Cortex of kidney (tissue), 1 donor: ENCODE measurements at places on chromosomes 4 and X.

GRCh38 chr4:9704551-9705332 is 76.7 kb upstream of the DRD5 start:
- DNase-seq, result no peak

DNA sequence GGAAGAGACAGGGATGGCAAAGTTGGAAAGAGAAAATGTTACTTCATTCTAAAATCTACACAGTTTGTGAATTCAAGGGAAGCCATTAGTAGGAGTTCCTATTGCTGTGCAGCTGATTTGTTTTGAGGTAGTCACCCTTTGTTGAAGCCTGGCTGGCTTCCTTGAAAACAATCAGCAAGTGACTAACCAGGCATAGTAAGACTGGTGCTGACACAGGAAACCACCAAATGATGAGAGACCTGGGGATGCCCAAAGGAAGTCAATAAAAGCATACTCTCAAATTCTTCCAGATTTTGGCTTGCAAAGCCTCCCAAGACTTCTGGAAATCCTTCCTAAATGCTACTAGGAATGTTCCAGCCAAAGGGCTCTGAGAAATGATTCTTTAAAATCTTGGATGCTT is 23.9 kb upstream of the PRDM8 start:
- DNase-seq, result no peak

DNA sequence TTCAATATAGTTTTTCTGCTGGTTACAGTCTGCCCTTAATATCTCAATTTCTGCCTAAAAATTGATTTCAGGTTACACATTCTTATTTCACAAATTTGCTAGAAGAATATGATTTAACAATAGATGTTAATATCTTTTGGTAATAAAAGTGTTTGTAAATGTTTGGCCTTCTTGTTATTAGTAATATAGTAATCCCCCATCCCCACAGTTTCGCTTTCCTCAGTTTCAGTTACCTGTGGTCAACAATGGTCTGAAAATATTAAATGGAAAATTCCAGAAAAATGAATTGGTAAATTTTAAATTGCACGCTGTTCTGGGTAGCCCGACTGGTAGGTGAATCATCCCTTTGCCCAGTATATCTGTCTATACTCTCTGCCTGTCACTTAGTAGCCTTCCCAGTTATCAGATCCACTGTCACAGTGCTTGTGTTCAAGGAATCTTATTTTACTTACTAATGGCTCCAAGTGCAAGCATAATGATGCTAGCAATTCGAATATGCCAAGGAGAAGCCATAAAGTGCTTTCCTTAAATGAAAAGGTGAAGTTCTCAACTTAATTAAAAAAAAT is 3.5 kb upstream of the BMP2K start:
- no peak for DNase-seq

GRCh38 chr4:18559492-18559891 is 537.9 kb upstream of the LCORL start:
- no peak for DNase-seq

- no peak for DNase-seq
Observed at GRCh38 chr4:171629182-171629581, 184.0 kb upstream of the GALNTL6 start.

- DNase-seq, result no peak
Observed at GRCh38 chrX:49838374-49838773, 9.3 kb downstream of the PAGE4 start.

- no peak for DNase-seq
Observed at GRCh38 chr4:169047956-169048355, 37.9 kb upstream of the CBR4 start.

- DNase-seq, result no peak
Observed at GRCh38 chr4:63814171-63814964, 594.9 kb downstream of the TECRL start.

DNA sequence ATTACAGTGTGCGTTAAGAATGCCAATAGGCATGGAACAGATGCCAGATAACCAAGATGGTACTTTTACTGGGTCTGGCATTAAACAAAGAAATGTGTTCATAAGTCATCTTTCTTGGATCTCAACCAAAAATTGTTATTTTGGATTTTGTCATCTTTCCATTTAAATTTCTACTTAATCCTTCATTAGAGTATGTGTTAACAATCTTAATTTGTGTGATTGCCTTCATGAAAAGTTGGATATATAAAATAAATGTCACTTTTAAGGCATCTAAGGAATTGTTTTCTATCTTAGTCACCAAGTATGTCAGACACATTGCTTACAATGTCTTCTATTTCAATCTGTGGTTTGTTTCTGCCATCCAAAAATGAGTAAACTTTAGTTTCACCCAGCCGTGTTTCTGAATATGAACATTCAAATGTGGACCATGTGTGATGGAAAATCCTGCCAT is 87.5 kb downstream of the PALLD start:
- no peak for DNase-seq

GRCh38 chrX:66200050-66200664 is 36.1 kb downstream of the HEPH start:
- DNase-seq, result no peak

GRCh38 chr4:120730777-120731320 is 191.7 kb downstream of the PRDM5 start:
- DNase-seq, result no peak

- DNase-seq, result no peak
Observed at GRCh38 chr4:47642191-47642830, 157.2 kb downstream of the ATP10D start.

DNA sequence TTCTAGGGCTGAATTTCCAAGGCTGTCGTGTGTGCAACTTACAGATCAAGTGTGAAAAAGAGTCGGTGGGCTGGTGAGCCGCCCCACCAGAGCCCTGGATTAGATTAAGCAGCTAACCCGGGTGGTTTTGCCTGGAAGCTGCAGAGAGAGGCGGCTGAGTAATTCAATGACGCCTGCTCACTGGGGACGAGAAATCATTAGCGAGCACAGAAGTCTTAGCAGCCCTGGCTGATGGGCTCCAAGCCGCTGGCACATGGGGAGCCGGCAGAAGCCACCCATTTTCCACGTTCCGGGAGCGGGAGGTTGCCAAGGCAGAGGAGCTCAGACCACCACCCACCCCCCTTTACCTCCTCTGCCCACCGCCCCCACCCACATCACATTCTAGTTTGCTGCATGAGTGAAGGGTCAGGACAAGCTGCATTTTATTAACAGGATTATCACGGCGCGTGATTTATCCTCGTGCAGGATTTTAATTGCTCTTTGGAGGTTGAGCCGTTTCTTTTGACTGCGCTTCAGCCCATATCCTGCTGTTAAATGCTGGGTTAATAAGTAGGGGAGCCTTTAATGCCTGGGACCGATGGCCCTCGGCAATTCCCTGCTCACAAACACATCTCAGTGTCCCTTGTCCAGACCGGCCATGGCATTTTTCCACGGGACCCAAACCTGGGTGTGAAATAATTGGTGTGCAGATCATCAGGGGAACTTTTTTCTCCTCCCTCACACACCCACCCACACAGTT is 19.1 kb downstream of the BCOR start:
- DNase-seq, result no peak

DNA sequence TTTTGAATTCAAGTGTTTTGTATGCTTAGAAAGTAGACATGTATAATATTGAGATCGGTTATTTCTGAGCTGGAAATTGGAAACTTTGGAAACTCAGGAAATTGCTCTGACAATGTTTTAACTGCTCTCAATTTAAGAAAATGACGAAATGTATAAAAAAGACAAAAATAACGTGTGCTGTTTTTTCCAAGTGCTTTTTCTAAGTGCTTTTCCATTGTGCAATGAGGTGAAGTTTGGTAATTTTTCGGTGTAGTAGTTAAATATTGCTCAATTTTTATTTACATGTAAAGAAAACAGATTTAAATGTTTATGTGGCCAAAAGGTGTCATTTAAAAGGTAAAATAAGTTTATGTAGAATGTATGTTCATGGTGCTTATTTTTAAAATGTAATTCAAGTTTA is 39.4 kb upstream of the RHOH start:
- no peak for DNase-seq

DNA sequence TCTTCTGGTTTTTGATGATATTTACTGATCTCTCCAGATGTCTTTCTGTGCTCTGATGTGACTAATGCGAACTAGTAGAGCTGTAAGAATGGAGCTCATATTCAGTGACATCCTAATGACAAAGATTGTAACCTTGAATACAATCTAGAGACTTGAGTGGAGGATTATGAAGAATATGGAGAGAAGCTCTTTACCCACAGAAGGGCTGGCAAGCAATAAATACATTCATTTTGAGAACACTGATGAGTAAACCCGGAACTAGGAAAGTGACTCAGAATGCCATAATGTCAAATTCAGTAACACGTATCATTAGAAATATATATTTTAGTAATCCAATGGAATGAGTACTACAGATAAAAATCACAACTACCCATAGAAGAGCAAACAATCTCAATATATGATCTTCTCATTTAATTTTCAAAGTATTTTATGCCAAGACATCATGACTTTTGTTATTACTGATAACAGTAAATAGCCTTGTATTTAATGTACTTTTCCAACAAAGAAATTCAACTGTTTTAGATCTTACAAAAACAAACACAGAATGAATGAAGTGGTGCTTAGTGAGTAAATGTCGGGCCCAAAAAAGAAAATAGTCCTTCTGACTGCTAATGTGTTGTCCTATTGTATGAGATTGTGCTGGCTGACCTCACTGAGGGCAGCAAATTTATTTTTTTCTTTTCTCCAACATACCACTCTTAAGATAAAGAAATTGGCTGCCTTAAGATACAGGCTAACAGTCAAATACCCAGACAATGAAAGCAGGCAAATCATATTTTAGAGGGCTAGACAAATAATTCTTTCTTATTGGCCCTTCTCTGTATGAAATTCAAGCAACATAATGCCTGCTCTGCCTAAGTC is 49.2 kb upstream of the HDAC8 start:
- DNase-seq, result no peak

DNA sequence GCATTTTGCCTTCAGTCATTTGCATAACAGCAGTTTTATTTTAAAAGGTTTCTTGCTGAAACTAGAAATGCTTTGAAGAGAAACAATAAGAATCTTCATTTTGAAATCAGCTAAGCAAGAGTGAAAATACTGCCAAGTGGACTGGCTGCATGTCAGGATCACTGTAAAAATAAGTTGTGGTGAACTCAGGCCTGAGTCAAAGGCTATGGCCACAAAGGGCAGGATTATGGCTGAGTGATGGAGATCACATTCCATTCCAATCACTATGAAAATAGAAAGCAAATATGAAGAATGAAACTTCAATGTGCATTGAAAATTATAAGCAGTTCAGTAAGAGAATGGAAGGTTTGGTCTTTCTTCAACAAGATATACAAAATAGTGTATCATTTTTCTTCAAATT is 224.5 kb downstream of the PCDH18 start:
- DNase-seq, result no peak

- DNase-seq, result no peak
Observed at GRCh38 chrX:41014776-41015360, 70.4 kb upstream of the USP9X start.

- no peak for DNase-seq
Observed at GRCh38 chr4:15003401-15003890, 1.2 kb downstream of the CPEB2 start.

DNA sequence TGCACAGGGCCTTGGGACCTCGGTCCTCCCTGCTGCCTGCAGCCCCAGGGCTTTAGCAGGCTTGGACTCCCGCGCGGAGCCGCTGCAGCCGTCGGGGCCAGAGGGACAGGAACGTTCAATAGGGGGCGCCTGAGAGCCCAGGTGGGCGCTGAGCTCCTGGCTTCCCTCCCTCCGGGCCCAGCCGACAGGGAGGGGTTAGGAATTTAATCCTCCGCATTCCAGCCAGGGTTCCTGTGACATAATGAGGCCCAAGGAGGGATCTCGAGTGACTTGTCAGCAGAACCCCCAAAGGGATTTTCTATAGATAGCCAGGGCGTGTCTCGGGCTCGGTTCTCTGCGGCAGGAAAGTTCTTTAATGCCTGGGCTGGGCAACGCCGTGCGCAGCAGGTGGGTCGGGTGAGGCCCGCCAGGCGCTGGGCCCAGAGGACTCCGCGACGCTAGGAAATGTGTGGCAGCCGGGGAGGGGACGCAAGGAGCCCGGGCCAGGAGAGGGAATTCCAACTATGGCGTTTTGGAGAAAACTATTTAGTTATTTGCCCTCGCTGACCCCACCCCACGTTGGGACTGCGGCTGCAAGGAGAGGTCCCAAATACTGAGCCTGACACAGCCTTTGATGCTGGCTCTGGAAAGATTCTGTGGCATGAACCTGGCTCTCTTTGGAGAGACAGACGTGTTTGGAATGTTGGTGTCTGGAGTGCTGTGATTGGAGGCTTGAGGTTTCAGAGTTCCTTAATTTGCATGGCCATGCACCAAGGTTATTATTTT is 285.2 kb upstream of the GATB start:
- DNase-seq, result no peak

- no peak for DNase-seq
Observed at GRCh38 chr4:5967783-5968182, 50.4 kb downstream of the C4orf50 start.

GRCh38 chrX:111568354-111568753 is 56.9 kb downstream of the SERTM2 start:
- no peak for DNase-seq

DNA sequence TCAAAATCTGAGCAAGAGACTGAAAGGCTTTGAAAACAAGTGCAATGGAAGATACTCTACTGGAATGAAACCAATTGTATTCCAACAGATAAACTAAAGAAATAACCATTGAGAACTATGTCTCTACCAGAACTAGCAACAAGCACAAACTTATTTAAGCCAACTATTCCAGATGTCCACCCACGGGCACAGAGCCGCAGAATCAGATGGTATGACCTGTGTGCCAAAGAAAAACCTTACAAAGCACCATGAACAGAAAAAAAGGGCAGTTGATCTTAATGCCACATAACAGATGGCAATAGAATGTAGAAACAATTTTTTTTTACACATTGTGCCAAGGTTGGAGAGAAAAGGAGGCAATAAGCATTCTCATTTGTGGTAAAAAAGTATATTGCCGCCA is 269.3 kb upstream of the ADGRL3 start:
- DNase-seq, result no peak

DNA sequence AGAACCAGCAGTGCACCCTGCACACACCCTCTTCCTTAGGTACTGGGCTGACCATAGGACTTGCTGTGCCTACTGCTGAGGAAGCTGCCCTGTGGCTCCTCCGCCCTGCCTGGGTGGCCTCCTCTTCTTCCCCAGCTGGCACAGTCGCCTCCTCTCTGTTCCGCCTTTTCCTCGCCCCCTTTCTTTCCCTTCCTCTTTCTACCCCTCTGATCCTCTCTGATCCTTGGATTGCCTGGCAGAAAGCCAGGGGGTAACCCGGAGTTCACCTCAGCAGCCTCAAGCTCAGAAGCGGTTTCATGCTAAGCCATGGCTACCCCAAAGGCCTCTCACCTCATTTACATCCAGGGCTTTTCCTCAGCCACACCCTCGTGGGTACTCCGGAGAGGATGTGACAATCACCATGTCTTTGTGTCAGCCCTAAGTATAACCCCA is 136.2 kb downstream of the SMIM20 start:
- DNase-seq, result no peak

DNA sequence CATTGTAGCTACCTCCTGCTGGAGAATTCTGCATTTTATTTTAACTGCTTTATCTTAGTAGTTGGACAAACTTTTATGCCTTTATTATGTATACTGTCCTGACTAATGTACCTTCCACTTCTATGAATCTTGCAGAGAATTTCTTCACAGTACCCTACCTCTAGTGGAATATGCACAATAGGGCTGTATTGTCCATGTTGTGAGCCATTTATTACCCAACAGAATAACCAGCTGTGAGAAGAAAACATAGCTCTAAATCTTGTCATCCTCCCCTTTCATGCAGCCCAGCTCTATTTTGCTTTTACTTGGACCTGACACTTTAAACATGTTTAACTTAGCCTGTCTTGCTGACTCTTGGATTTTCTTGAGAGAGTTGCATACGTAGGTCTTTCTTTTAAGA is 56.2 kb downstream of the MCUB start:
- no peak for DNase-seq
